ENCODE measurements at places on chromosomes 2 and 18. TPM values are rescaled to one million over a fixed set of nuclear protein-coding genes. Genes with fewer than 3 reads are reported as not detected.
A peak's percentile ranks its signal among the peaks of the same experiment; 100 is the strongest.

- DNase-seq = no peak
Measured at GRCh38 chr2:42274863-42275262, 86.2 kb downstream of the COX7A2L start.

- DNase-seq = peak; percentile 58
Measured at GRCh38 chr18:51621113-51621863, 423.8 kb upstream of the MEX3C start.

DNA sequence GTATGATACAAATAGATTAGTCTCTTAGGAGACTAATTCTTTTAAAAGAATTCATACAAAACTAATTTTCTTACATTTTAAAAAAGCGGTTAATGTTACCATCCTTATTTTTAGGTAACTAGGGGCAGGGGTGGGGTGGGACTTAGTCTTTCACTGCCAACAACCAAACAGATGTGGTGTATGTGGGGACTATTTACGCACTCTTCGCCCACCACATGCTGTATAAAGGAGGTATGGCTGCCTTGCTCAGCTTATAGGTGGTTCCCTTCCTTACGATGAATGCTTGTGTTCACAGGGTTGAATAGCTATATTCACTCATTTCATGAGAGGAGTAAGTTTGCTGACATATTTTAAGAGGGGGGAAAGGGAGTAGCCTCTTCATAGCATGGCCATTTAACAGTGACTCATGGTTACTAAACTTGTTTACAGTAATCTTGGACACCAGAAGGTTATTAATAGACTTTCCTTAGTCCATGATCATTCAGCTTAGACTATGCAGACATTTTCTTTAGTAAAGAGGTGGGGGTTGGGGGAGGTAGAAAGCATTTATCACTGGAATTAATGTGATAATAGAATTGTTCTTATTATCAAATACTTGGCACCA lies 61.8 kb downstream of the CAB39 start:
- DNase-seq = no peak

Gene LRRC30
- 0.21 TPM for polyA plus RNA-seq

- no peak for DNase-seq
Measured at GRCh38 chr2:16123856-16124780, 183.8 kb downstream of the MYCN start.

DNA sequence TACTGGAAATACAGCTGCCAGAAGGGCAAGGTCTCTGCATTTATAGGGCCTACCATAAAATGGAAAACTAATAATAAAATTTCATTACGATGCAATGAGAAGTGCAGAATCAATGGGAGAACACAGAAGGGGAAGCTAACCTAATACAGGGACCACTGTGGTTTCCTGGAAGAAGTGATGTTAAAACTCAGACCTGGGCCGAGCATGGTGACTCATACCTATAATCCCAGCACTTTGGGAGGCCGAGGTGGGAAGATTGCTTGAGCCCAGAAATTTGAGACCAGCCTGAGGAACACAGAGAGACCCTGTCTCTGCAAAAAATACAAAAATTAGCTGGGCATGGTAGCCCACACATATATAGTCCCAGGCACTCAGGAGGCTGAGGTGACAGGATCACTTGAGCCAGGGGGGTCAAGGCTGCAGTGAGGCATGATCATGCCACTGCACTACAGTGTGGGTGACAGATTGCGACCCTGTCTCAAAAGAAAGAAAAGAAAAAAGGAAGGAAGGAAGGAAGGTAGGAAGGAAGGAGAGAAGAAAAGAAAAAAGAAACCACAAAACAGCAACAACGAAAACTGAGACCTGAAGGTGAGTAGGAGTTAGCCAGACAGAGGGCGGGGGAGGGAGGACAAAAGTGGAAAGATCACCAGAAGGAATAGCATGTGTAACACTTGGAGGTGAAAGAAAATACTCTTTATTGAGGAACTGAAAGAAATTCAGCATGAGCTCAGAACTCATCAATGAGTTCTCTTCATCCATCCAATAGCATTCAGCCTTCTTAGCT lies 58.3 kb upstream of the DTNA start:
- no peak for DNase-seq

- no peak for DNase-seq
Measured at GRCh38 chr2:100619951-100620350, 57.2 kb downstream of the PDCL3 start.

Gene CDH2
- polyA plus RNA-seq = 70.3 TPM

- no peak for DNase-seq
Measured at GRCh38 chr2:143142598-143142997, 13.4 kb downstream of the ARHGAP15 start.

GRCh38 chr2:142954493-142954892 lies 77.0 kb downstream of the KYNU start:
- no peak for DNase-seq

- DNase-seq = no peak
Measured at GRCh38 chr2:58860586-58860985, 619.5 kb upstream of the FANCL start.

Gene CACNB4
- 10.9 TPM for polyA plus RNA-seq

GRCh38 chr2:11129598-11130449 lies 25.4 kb upstream of the SLC66A3 start:
- peak; percentile 70 for DNase-seq

Data from right renal pelvis (tissue), 4 donors.